ENCODE measurements at places on chromosomes 16 and 17.

DNA sequence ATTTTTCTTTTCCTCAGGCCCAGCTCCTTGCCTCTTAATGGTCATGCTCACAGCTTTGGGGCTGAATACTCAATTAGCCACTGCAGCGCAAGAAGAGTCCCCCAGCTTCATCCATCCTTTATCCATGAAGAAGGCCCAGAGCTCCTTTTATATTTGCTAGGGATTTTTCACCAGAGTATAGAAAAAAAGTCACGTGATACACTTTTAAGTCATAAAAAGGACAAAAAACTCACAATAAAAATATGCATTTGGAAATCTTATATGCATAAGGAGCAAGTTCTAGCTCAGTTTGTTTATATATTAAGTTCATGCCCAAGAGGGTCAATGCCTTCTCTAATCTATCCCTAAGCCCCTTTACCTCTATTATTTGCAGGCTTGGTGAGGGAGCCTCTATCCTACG, 254.1 kb downstream of the CA10 start:
- no peak for DNase-seq

DNA sequence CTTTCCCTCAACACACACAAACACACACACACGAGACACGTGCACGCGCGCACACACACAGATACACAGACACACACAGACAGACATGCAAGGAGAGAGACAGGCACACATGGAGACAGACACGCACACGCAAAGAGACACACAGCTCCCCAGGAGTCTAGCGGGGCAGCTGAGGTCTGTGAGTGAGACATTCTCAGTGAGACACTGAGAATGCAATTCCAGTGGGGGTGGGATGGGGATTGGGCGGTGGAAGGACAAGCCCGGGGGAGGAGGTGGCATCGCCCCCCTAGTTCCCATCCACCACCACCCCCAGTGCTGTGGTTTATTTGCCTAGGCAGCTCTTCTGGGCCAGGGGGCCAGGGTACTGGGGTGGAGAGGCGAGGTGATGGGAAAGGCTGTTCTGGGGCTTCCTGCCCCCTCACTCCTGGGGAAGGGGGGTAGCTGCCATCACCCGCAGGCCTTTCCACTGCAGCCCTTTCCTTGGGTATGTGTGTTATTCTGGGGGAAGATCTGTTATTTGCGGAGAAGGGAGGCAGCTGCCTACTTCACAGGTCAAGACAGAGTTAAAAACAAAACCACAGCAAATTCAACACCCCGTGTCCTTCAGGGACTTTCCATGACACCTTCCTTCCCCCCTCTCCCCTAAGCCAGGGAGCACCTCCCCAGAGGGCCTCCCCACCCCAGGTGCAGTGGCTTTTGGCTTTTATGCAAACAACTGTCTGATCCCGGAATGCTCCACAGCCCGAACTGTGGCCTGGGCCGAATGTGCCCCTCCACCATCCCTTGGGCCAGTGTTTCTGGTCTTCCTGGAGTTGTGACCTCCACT, 18.0 kb downstream of the GRB7 start:
- peak; percentile 51 for DNase-seq

DNA sequence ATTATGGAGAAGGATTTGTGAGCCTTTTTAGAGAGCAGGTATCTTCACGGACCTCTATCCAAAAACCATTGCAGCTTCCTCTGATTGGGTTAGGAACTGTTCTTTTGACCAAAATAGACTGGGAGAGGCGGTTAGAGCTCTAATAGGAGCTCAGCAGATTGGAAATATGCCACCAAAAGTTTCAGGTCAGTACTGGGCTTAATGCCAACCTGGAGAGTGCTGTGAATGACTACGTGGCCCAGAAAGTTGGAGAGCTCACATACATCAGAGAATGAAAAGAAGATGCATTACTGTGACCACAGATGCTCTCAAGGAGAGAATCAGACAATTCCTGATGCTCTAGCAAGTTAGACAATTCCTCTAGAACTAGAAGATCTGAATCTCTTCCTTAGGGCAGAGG, 86.5 kb downstream of the ABCA8 start:
- DNase-seq: no peak

- no peak for DNase-seq
Observed at GRCh38 chr17:2939714-2940351, 123.6 kb downstream of the OR1D5 start.

DNA sequence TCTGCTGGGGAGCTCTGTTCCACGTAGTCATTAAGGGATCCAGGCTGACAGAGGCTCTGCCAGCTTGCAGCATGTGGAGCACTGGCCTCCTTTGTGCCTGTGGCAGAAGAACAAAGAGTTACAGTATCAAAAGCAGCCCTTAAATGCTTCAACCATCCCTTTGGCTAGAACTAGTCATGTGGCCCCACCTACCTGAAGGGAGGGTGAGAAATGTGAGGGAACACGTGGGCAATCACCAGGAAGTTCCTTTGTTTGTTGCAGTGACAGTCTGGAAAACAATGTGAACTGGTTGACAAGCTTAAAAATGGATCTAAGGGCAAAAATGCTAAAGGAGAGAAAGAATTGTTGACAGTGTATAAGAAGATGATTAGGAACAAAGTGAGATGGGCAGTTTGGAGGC, 290.4 kb upstream of the HSBP1 start:
- no peak for DNase-seq

DNA sequence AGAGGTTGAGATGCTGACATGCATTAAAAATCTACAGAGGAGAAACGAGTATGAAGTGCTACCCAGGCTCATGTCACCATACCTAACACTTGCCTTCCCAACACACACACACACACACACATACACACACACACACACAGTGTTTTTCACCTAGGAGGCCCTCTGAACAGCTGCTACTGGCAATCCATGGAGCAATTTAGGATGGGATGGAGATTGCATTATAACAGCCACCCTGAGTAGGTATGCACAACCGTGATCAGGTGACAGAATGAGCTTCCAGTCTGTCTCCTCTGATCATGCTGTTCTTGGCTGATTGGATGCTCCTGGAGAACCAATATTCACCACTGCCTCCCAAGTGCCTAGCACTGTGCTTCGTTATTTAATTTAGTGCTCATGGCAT, 528.5 kb upstream of the CDH5 start:
- DNase-seq: no peak

DNA sequence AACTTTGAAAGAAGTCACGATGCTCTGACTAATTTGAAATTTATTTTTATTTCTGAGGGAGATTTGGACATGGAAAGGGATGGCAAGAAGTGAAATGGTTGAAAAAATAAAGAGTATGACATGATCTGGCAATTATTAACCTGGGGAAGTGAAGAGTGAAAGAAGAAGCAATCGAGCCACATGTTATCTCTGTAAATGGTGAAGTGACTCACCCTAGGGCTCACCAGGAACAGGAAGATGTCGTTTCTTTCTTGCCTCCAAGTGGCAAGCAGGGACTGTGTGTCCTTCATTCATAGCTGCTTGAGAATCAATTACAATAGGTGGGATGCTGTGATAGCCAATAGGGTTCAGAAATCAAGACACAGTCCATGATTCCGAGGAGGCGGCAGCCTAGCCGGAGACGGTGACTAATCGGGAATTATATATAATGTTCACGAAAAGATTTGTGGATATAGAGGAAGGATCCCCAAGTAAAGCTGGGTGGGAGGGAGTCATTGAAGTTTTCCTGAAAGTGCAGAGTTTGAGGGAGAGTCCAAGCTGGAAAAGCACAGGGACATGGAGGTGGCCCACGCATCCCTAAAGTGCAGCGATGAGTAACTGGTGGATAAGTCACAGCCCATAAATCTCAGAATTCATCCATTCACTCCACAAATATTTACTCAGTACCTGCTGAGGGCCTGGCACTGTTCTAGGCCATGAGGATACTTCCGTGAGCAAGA, 18.2 kb upstream of the KRT20 start:
- DNase-seq: no peak

- DNase-seq: no peak
Observed at GRCh38 chr17:43517615-43518386, 28.3 kb downstream of the ETV4 start.

GRCh38 chr17:78357672-78358537, 2.0 kb downstream of the SOCS3 start:
- DNase-seq: no peak

GRCh38 chr17:28416703-28417311, 10.8 kb upstream of the SLC46A1 start:
- peak; percentile 54 for DNase-seq

DNA sequence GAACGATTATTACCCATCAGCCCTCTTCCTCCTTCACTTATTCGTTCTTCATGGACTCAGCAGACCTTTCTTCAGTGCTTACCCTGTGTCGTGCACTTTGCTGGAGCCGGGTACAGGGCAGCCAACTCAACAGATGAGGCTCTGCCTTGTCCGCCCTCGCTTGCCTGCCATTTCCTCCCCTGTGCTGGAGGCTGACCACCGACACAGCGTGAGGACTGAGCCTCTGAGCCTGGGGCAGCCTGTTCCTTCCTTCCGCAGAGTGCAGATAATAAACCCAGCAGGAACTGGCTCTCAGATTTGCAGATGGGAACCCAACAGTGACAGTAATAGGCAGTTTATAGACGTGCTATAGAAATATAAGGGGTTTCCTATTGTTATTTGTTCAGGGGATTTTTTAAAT, 7.0 kb upstream of the SLC39A11 start:
- no peak for DNase-seq

DNA sequence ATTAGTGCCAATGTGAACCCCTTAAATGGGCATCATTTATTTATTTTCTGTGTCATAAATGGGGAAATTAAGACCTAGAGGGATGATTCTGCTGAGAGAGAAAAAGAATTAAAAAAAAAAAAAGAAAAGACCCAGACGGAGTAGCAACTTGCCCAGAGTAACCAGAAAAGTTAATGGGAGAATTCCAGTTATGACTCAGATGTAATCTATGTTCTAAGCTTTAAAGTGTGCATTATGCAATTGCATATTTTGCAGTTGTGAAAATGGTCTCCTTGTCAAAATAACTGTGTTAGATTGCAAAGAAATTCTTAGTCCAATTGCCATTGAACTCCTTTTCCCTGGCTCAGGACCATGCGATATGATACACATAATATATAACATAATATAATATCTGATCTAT, 38.6 kb upstream of the TBX2 start:
- DNase-seq: no peak

- DNase-seq: no peak
Observed at GRCh38 chr16:66834746-66835145, 4.0 kb upstream of the NAE1 start.

DNA sequence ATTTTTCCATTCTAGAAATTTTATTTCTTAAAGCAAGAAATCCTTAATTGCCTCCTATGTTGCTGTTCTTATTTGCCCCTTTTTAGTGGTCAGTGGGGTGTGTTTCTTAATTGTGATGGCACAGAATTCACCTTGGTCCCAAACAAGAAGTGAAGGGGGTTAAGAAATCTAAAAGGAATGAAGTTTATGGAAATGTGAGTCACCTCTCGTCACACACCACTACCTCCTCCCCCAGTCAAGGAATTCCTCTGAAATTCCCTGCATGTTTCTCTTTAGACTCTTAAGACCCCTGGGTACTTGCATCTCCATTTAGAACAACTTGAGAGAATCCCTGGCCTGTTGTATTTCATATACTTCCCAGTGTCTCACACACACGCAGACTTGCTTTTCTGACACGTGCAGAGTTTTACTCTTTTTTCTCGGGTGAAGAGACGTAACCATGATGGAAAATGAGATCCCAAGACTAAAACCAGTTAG, 247.4 kb downstream of the PRKCA start:
- DNase-seq: no peak

- peak; percentile 51 for DNase-seq
Observed at GRCh38 chr16:10509534-10510025, 70.8 kb downstream of the EMP2 start.

DNA sequence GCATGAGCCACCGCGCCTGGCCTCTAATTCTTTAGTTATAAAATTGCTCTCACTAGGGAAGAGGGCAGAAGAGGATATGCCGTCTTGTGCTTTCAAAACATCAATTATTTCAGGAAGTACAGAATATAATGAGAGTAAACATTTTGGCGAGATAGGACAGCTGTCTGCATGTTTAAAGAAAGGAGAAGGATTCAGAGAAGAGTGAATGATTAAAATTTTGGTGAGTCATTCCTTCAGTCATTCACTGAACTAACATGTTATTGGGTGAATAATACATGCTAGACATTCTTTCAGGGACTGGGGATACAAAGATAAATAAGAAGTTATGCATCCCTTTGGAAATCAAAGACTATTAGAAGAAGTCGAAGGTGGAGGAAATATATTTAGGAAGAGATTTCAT, 590.3 kb upstream of the GOT2 start:
- DNase-seq: no peak

DNA sequence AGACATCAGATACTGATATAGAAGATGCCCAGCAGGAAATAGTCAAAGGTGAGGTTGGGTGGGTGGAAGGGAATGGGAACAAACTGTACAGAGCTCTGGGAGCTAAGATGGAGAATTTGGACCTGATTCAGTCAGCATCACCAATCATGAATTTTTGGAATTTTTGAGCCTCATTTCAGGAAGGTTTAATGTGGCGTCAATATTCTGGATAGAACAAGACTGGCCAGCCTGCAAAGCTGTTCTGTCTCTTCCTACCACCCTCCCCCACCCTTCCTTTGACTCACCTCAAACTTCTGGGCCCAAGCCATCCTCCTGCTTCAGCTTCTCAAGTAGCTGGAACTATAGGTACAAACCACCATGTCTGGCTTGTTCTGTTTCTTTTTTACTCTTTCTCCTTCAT, 32.6 kb downstream of the CTCF start:
- DNase-seq: no peak

DNA sequence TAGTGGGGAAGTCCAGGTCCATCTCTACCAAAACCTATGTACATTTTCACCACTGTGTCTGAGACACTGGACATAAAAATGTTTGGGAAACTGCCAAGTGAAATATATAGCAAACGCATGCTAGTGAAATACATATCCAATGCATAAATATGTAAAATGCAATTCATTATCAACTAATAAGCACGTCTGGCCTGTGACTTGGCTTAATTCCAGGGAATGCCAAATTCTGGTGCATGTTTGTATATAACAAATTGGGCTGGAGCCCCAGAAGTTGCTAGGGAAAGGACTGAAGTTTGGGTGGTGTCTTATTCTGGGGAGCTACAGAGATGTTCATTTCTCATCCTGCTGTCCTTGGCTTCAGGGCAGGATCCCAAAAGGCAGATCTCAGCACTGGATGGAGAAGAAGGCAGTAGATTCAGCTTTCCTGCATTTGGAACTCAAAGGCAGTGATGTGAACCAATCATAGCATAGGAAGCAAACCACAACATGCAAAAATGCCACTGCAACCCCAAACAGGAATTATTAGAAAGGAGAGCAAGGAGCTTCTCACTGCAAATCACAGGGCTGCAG, 184.3 kb downstream of the HS3ST3A1 start:
- no peak for DNase-seq

GRCh38 chr17:30568117-30568430, 90.9 kb downstream of the GOSR1 start:
- no peak for DNase-seq
